ENCODE measurements at places on chromosomes 11 and 22. TPM values are rescaled to one million over a fixed set of nuclear protein-coding genes. Genes with fewer than 3 reads are reported as not detected.

DNA sequence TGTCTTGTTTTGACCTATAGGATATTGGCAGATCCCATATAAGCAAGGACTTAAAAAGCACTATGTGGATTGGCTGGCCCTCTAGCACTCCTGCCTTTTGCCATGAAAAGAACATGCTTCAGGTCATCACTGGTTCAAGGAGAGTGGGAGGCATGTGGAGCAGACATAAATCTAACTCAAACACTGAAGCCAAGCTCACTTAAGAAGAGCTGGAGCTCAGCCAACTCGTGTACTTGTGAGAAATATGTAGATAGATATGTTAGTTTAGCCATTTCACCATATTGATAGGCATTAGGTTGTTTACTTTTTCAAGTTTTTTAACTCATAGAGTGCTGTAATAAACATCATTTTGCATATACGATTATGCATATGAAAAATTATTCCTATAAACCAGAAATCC is 19.9 kb upstream of the BBOX1 start:
- DNase-seq: no peak
- no peaks in the 10 kb centered on the region for H3K27me3 ChIP-seq
- H3K36me3 ChIP-seq: no peaks in the 10 kb centered on the region
- no peaks in the 10 kb centered on the region for H3K4me1 ChIP-seq
- H3K27ac ChIP-seq: no peak overlapping the region

GRCh38 chr11:10017050-10017449 is 277.0 kb downstream of the SBF2 start:
- H3K4me3 ChIP-seq: no peak overlapping the region
- H3K27me3 ChIP-seq: no peaks in the 10 kb centered on the region
- H3K4me1 ChIP-seq: no peaks in the 10 kb centered on the region
- DNase-seq: no peak

- DNase-seq: peak; percentile 80
- peak overlapping the region; percentile 68 for H3K4me3 ChIP-seq
- peaks cover 41% of the 10 kb centered on the region for H3K36me3 ChIP-seq
- H3K27ac ChIP-seq: peak overlapping the region; percentile 75
- peaks cover 23% of the 10 kb centered on the region for H3K4me1 ChIP-seq
These were observed 14.3 kb downstream of the BIRC2 start for GRCh38 chr11:102361086-102362031.

DNA sequence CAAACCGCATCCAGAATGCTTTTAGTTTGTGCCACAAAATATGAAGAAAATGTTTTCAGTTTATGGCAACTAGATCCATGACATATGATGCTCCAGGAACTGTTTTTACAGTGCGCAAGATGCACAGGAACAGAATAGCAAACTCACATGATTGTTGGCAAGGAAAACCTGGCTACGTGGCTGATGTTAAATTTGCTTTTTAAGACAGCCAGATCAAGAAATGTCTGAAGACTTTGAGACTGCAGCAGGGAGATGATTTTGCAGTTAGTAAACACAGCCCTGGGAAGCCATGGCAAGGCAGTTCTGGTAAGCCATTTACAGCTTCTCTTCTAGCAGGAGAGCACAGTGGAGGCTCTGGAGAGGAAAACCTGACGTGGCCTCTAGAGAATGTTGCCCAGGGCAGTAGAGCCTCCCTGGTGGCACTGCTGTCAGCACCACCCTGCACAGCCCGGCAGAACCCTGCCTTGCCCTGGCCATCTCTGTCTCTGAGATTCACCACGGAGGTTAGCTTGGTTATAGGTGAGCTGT is 69.8 kb upstream of the TNRC6B start:
- DNase-seq: no peak
- H3K36me3 ChIP-seq: peaks cover 4% of the 10 kb centered on the region
- H3K4me3 ChIP-seq: peak overlapping the region; percentile 76
- H3K4me1 ChIP-seq: peaks cover 20% of the 10 kb centered on the region
- H3K27ac ChIP-seq: no peak overlapping the region

DNA sequence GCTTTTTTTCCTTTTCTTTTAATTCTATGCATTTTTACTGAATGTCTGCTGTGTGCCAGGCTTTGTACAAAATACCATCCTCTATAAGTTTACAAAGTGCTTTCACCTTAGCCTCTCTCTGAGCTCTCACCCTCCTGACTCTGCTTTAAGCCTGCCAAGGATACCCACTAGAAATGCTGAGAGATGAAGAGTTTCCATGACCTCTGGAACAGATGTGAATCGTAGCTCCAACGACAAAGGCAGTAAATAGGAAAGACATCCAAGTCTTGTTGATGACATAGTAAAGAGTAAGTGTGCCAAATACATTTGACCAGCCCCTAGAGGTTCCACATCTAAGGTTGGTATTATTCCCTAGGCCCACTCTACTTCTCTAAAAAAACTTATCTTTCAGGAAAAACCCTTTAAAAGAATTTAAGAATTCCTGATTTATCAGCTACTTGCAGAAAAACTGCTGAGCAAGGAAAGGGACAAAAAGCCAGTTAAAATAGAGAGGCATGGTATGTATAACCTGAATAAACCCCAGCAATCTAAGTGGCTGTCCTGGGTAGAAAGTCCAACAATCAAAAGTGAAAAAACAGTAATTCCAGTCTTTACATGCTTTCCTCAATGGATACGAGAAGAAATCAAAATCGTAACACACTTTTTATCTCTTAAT is 45.4 kb downstream of the GAB2 start:
- H3K27me3 ChIP-seq: no peaks in the 10 kb centered on the region

DNA sequence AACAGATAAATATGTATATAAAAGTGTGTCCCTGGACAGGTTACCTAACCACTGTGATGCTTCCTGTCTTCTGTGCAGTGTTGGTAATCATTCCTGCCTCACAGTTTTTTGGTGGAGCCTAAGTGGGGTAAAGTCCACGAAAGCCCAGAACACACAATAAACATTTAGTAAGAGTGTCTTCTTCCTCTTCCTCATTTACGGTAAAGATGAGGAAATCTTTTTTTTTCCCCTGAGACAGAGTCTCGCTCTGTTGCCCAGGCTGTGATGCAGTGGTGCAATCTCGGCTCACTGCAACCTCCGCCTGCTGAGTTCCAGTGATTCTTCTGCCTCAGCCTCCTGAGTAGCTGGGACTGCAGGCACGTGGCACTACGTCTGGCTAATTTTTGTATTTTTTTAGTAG is 117.1 kb downstream of the LDLRAD3 start:
- no peaks in the 10 kb centered on the region for H3K4me1 ChIP-seq
- no peak overlapping the region for H3K27ac ChIP-seq
- no peaks in the 10 kb centered on the region for H3K27me3 ChIP-seq
- H3K4me3 ChIP-seq: no peak overlapping the region
- H3K36me3 ChIP-seq: no peaks in the 10 kb centered on the region

GRCh38 chr11:92692826-92693546 is 276.5 kb upstream of the MTNR1B start:
- no peaks in the 10 kb centered on the region for H3K4me1 ChIP-seq
- H3K27ac ChIP-seq: no peak overlapping the region
- no peak overlapping the region for H3K4me3 ChIP-seq
- H3K27me3 ChIP-seq: no peaks in the 10 kb centered on the region

GRCh38 chr11:46664612-46665011 is 35.8 kb downstream of the ARHGAP1 start:
- DNase-seq: no peak
- peaks cover 1% of the 10 kb centered on the region for H3K4me1 ChIP-seq
- H3K36me3 ChIP-seq: peaks cover 84% of the 10 kb centered on the region
- no peak overlapping the region for H3K27ac ChIP-seq
- no peak overlapping the region for H3K4me3 ChIP-seq

Gene OR5P2
- not detected for total RNA-seq

Gene LRRC10B
- total RNA-seq: not detected

Gene FAM118A
- total RNA-seq: 456 TPM

Gene XRRA1
- total RNA-seq: 33.4 TPM

All from CD4-positive, CD25-positive, alpha-beta regulatory T cell (primary cell).